ENCODE measurements at places on chromosomes 16 and 17.

GRCh38 chr16:88120812-88121211, 169.6 kb downstream of the BANP start:
- DNase-seq = no peak

- no peak for DNase-seq
These were observed 99.7 kb downstream of the CDH8 start for GRCh38 chr16:61936522-61936921.

DNA sequence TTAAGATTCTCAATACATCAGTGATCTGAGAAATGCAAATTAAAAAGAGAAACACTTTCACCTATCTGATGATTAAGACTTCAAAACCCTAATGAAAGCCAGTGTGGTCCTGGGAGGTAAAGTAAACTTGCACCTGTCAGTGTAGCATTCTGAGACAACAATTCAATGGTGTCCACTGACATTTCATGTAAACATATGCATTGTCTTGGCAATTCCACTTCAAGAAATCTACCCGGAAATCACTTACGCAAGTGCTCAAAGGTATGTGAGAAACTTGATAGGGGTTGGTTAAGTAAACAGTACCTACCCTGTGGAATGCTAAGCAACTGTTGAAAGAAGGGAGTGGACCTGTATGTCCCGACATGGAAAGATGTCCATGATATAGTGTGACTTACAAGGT, 2.1 kb downstream of the ST6GALNAC1 start:
- DNase-seq = no peak

GRCh38 chr17:7027335-7027734, 4.5 kb downstream of the BCL6B start:
- no peak for DNase-seq

DNA sequence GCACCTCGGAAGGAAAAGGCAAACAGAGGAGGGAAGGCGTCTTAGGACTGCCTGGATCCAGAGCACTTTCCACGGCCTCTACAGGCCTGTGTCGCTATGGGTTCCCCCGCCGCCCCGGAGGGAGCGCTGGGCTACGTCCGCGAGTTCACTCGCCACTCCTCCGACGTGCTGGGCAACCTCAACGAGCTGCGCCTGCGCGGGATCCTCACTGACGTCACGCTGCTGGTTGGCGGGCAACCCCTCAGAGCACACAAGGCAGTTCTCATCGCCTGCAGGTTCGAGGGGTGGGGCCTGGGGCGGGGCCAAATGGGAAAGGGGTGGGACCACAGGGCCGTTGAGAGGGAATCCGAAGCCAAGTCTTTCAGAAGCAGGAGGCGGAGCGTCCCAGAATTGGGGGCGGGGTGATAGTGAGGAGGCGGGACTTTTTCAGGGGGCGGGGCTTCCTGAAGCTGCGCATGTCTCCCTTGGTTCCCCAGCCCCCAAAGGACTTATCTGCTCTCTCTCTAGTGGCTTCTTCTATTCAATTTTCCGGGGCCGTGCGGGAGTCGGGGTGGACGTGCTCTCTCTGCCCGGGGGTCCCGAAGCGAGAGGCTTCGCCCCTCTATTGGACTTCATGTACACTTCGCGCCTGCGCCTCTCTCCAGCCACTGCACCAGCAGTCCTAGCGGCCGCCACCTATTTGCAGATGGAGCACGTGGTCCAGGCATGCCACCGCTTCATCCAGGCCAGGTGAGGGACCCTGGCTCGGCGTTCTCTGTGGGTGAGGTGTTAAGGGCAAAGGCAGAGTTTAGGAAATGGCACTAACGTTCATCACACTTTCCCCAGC, 939 bp downstream of the BCL6B start:
- peak; percentile 83 for DNase-seq

DNA sequence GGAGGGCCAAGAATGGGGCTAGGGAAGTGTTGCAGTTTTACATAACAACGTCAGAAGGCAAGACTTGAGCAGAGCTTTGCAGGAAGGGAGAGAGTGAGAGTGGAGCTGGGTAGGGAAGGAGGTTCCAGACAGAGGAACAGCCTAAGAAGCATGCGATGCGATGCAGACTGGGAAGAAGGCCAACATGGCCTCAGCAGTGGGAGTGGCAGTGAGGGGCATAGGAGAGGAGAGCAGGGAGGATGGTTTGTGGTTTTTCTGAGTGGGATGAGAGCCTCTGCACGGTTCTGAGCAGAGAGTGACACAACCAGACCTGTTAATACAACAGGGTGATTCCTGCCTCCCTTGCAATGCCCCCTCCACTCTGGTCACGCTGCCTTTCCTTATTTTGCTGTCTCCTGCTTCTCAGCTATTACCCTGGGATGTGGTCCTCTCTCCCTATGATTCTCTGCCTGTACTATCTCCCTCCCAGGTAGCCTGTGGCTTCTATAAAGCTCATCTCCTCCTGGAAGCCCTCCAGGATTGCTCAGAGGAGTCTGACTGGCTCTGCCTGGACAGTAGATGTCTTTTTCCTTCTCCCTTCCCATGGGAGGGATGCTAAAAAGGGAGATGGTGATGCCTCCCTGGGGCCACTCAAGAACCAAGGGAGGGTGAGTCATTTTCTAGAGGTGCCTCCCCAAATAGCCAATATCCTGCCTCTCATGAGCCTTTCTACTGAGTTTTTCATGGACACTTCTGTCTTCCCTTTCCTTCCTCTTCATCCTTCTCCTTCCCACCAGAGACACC, 38.7 kb upstream of the NGFR start:
- DNase-seq = peak; percentile 95

DNA sequence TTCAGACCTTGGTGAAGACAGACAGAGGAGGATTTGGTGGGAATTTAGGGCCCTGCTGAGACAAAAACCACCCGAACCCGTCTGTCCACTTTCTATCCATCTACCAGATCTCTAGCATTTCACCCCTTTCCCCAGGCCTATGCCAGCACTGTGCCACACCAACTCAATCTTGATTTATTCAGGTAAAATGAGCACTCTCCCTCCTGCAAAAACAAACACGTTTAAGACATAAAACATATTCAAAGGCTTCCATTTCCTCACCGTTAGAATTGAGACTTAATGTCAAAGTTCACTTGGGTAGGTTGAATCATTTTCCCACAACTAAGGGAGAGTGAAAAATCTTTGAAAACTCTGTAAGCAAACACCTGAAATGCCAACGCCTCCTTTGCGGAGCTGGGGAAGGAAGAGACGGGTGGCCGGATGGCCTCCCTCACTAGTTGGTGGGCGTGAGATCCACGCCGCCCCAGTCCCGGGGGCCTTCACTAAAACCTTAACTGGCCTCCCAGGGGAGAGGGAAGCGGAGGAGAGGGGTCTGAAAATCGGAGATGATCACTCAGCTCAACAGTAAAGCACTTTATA, 862 bp downstream of the DCAKD start:
- no peak for DNase-seq

DNA sequence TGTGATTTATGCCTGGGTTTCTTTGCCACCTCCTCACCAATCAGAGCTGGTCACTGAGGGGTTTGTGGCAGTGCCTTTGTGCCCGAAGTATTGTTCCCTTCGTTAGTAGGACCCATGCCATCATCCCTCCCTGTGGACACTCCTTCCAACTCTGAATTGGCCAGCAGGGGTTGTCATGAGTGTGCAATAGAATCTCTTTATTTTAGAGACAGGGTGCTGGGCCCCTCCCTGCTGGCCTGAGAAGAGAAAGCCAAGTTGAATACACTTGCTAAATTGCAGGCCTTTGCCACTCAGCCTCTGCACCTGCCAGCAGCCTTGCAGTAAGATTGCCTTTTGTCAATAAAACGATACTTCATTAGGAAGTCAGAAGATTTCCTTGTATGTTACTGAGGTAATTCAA, 40.7 kb upstream of the SLC12A3 start:
- peak; percentile 45 for DNase-seq

DNA sequence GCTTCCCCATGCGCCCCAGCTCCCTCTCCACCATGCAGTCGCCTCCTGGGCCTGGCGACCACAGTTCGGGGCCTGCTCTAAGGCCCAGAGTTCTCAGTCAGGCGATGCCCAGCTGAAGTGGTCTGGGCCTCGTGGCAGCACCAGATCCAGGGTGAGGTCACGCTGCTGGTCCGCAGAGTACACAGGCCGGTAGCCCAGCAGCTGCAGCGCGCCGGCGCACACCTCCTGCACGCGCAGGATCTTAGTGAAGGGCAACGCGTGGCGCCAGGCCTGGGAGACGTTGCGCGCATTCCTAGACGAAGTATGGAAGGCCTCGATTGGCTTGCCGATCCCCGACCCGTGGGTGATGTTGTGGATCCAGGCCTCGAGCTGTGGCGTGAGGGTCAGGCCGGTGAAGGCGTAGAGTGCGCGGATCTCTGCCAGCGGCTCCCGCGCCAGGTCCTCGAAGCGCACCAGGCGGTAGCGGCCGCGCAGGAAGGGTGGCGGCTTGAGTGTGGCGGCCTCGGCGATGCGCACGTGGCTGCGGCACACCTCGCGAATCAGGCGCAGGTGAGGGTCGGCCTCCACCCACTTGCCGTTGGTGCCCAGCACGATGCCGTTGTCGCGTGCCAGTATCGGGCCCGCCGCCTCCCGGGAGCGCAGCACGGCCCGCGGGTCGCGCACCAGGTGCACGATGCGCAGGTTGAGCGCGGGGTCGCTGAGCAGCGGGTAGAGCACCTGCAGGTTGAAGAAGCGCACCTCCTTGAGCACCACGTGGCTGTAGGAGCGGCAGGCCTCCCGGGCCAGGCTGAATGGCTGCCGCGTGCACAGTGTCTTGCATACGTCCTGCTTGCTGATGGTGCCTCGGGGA, 6.6 kb downstream of the CHST5 start:
- DNase-seq = no peak

GRCh38 chr17:37273409-37274051, 102.3 kb upstream of the C17orf78 start:
- peak; percentile 9 for DNase-seq

DNA sequence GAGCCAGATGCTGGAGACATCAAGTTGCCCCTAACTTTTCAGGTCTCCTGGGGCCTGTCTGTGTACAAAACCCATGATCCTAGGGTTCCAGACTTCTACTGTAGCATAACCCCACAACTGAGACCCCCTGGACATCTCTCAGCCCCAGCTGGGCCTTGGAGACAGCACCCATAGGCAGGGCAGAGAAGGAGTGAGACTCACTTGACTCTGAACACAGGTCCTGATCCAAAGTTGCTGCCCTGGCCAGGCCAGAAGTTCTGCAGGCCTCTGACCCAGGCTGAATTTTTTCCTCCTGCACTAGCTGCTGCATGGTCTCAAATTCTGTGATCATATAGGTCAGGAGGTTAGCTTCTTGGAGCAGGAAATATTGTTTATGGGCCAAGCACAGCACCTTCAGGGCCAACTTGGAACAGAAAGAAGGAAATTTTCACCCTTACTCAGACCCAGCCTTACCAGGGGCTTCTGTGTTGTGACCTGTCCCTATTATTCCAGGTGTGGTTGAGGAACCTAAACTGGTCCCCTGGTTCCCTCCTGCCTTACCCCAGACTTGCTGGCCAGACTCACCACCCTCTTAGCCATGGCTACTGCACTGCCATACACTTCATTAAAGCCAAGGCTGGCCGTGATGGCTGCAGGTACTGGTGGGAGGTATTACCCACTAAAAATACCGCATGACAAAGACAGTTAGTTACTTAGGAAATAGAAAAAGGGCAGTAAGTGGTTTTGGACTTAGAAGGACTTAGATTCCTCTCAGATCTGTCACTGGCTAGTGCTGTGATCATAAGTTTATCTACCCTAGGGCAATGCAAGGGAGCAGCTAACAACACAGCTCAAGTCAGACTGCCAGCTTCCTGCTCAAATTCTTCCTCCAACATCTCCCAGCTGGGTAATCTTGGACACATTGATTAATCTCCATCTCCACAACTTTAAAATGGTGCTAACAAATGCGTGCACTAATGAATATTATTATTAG, 2180.1 kb downstream of the TP53TG3F start:
- DNase-seq = no peak

DNA sequence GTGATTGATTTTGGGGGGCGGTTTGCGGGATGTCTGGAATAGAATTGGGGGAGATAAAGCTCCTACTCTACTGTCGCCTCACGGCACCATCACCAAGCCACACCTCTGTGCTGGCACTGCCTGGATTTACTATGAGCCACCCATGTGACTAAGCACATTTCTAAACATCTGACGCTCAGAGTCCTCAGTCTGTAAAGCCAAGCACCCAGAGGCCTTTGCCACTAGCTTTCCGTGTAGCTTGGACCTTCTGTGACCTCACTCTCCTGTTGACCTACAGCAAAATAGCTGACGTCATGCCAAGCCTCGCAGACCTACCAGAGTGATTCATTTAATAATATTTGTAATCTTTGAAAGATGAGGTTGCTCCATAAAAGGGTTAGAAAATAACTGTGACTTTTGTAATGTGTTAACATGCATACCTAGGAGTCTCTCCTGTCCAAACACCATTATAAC, 38.5 kb upstream of the MYOCD start:
- DNase-seq = peak; percentile 34

DNA sequence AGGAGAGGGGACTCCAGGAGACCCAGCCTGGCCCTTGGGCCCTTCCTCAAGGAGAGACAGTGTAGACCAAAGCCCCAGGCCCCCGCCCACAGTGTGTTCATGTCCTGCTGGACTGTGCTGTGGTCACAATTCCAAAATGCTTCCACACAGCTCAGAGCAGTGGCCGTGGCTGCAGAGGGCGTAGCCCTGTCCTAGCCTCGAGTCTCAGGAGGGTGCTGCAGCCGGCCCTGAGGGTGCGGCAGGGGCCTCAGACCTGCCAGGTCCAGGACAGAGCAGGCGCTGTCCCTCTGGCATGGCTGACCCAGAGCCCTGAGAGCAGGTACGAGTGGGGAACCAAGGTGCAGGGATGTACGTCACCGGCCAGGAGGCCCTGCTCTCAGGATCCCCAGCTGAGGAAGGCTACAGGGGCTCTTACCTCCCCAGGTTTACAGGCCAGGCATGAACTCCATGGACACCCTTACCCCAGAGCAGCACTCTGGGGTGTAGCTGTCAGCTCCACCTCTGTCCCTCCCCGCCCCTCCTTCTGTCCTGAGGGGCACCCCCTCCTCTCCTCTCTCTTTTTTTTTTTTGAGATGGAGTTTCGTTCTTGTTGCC, 7.3 kb downstream of the DBNDD1 start:
- no peak for DNase-seq

DNA sequence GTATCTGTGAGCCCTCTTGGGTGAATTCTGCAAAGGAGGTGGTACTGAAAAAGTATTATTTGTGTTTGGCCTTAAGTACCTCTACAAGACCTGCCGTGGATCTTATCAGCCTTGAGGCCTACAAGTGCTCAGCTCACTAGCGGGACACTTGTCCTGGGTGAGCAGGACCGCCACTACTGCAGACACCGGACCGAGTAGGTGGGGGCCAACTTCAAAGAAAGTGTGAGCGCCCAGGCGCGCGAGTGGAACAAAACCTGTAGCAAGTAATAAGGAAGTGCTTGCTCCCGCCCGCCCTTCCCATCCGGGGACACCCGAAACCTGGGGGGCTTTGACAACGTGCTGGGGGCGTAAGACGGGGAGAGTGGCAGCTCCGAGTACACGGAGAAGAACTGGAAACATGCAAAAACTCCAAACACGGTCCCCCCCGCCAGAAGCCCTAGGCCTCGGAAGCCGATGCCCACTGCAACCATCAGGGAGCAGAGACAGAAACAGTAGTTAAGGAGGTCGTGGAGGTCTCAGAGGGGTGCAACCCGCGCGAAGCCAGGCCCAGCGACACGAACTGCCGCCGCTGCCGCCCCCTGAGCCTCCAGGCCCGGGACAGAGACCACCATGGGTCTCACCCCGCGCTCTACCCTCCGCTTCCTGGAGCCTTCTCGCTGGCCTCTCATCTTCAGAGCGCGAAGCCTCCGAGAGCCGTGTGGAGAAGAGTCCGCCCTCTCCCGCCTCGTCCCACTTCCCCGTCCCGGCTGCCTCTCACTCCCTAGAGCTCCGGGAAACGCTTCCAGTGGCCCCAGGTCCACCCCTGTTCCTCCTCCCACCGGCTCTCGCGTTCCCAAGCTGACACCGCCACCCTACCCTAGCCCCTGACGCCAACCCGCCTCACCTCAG, 537 bp downstream of the CNOT1 start:
- DNase-seq = peak; percentile 43
